ENCODE measurements at places on chromosomes 11 and 22.

GRCh38 chr22:30270832-30271231 is 4.2 kb upstream of the OSM start:
- peak; percentile 57 for DNase-seq
- no peaks in the 10 kb centered on the region for H3K27me3 ChIP-seq
- H3K4me3 ChIP-seq: no peak overlapping the region
- no peaks in the 10 kb centered on the region for H3K36me3 ChIP-seq

GRCh38 chr22:40908895-40909294 is 42.3 kb upstream of the RBX1 start:
- no peak for DNase-seq
- no peaks in the 10 kb centered on the region for H3K27me3 ChIP-seq
- no peak overlapping the region for H3K27ac ChIP-seq
- H3K36me3 ChIP-seq: no peaks in the 10 kb centered on the region
- H3K4me3 ChIP-seq: no peak overlapping the region
- H3K4me1 ChIP-seq: no peaks in the 10 kb centered on the region

GRCh38 chr11:23778971-23779370 is 717.9 kb upstream of the LUZP2 start:
- no peaks in the 10 kb centered on the region for H3K36me3 ChIP-seq
- DNase-seq: no peak
- no peaks in the 10 kb centered on the region for H3K4me1 ChIP-seq
- no peak overlapping the region for H3K27ac ChIP-seq
- no peak overlapping the region for H3K4me3 ChIP-seq

GRCh38 chr11:103453126-103453525 is 343.9 kb downstream of the DYNC2H1 start:
- H3K4me1 ChIP-seq: no peaks in the 10 kb centered on the region
- no peak overlapping the region for H3K27ac ChIP-seq
- H3K27me3 ChIP-seq: no peaks in the 10 kb centered on the region
- no peak for DNase-seq

DNA sequence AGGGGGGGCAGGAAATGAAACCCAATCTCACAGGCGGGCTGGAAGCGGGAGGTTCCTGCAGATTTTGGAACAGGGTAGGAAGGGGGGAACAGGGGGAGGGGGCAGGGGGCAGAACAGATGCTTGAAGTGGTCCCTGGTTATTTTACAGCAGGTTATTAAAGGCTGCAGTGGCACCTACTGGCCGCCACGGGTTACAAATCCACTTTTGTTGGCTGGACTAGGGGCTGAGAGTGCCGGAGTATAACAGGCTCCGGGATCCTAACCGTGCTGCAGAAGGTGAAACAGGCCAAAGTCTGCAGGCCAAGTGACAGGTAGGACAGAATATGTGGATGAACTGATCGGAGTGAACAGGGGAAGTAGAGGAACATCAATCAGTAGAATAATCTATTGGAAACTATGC is 2.5 kb downstream of the ROBO3 start:
- no peak overlapping the region for H3K4me3 ChIP-seq
- no peaks in the 10 kb centered on the region for H3K36me3 ChIP-seq
- H3K27ac ChIP-seq: no peak overlapping the region
- H3K27me3 ChIP-seq: peaks cover 100% of the 10 kb centered on the region

- H3K27ac ChIP-seq: no peak overlapping the region
- H3K4me3 ChIP-seq: no peak overlapping the region
- H3K27me3 ChIP-seq: no peaks in the 10 kb centered on the region
These were observed 638.5 kb downstream of the NELL1 start for GRCh38 chr11:21307874-21308273.

DNA sequence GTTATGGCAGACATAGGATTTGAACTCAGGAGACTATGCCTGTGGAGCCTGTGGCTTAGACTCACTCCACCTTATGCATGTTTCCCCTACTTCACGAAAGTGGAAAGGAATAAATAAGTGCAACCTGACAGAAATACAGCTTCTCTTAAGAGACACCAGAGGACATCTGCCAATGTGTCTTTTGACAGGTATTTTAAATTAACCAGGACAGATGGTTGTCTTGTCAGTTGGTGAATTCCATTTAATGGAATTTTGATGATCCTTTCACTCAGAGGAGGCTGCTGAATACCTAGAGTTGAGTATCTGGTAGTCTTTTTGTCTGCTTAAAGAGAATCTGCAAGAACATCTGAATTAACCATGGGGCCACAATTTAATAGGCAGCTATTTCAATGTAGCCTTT is 46.1 kb downstream of the NELL1 start:
- H3K36me3 ChIP-seq: no peaks in the 10 kb centered on the region
- no peaks in the 10 kb centered on the region for H3K4me1 ChIP-seq
- no peak overlapping the region for H3K4me3 ChIP-seq
- no peak for DNase-seq
- no peak overlapping the region for H3K27ac ChIP-seq

- no peaks in the 10 kb centered on the region for H3K36me3 ChIP-seq
- H3K4me1 ChIP-seq: no peaks in the 10 kb centered on the region
- no peak for DNase-seq
- H3K4me3 ChIP-seq: no peak overlapping the region
- H3K27me3 ChIP-seq: no peaks in the 10 kb centered on the region
These were observed 546.2 kb upstream of the B3GAT1 start for GRCh38 chr11:134958336-134958640.

DNA sequence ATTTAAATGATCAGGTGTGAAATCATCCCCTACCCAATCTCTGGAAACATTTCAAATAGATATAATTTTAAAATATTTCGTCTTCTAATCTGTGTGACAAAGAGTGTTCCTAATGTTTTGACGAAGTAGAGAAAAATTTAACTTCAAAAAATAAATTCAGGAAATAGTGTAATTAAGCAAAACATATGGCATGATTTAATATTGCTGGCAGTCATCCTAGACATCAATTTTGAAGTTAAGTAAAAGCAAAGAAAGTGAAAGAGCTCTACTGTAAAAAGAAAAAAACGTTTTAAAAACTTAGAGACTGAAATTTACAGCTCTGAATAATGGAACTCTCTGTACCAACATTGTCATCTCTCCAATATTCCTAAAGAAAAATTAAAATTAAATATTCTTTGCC is 1062.3 kb downstream of the LRRC4C start:
- H3K36me3 ChIP-seq: no peaks in the 10 kb centered on the region
- H3K4me3 ChIP-seq: no peak overlapping the region
- no peak for DNase-seq
- no peaks in the 10 kb centered on the region for H3K4me1 ChIP-seq

GRCh38 chr11:71236836-71237475 is 15.4 kb downstream of the SHANK2 start:
- H3K27me3 ChIP-seq: no peaks in the 10 kb centered on the region
- H3K4me1 ChIP-seq: no peaks in the 10 kb centered on the region
- H3K36me3 ChIP-seq: no peaks in the 10 kb centered on the region
- no peak overlapping the region for H3K4me3 ChIP-seq

GRCh38 chr11:119530509-119530908 is 107.5 kb upstream of the THY1 start:
- no peaks in the 10 kb centered on the region for H3K4me1 ChIP-seq
- H3K27ac ChIP-seq: no peak overlapping the region
- no peaks in the 10 kb centered on the region for H3K27me3 ChIP-seq
- H3K36me3 ChIP-seq: no peaks in the 10 kb centered on the region

DNA sequence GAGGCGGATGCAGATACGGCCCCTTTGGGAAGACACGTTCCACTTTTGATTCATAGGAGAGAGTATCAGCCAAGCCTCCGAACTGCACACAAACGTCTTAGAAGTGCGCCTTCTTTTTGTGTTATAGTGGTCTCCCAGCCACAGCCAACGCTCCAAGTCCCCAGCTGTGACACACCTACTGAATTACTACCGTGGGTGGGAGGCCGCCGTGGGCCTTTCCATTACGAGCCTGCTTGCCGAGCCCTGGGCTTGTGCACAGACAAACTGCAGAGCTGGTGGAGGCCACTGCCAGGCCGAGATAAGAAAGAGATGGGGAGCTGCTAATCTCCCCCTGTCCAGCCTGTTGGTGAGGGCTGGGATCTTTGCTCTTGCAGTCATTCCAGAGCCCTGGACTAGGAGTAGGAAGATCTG is 761 bp downstream of the HMBS start:
- H3K4me3 ChIP-seq: peak overlapping the region; percentile 63
- no peaks in the 10 kb centered on the region for H3K27me3 ChIP-seq
- H3K27ac ChIP-seq: peak overlapping the region; percentile 98
- peaks cover 4% of the 10 kb centered on the region for H3K36me3 ChIP-seq
- peak; percentile 35 for DNase-seq

DNA sequence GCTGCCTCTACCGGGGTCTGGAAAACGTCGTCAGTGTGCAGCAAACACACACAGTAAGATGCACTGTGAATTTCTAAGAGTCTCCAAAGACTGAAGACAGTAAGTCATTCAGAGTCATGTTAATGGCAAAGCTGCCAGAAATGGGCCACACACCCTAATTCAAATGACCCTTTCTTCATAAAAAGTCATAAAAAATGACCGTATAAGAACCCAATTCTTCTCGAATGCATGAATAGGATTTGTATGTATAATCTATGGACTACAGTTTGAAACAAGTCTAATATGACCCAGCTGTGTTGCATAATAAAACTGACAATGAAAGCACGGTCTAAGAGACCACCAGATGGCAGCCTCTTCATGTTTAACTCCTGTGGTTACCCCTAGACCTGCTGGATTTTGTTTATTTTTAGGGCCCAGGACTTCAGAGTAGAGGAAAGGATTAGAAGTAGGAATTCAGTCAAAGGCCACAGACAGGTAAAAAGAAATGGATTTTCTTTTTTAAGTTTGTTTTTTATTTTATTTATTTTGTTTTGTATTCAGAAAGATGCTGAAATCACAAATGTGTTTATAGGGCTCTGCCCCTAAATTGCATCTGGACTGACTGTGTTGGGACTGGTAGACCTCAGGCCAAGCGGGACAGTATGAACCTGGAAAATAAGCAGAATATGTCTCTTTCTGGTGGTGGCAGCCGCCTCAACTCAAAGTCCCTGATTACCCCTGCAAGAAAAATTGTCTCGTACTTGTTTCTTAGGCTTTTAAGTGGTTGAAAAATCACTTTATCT is 32.1 kb upstream of the SLC5A12 start:
- H3K36me3 ChIP-seq: no peaks in the 10 kb centered on the region
- H3K27me3 ChIP-seq: no peaks in the 10 kb centered on the region
- H3K4me3 ChIP-seq: no peak overlapping the region
- no peaks in the 10 kb centered on the region for H3K4me1 ChIP-seq
- no peak overlapping the region for H3K27ac ChIP-seq
- DNase-seq: peak; percentile 35

GRCh38 chr22:31230871-31231621 is 18.9 kb downstream of the LIMK2 start:
- H3K27me3 ChIP-seq: no peaks in the 10 kb centered on the region
- H3K4me1 ChIP-seq: peaks cover 31% of the 10 kb centered on the region
- H3K4me3 ChIP-seq: no peak overlapping the region

- no peak overlapping the region for H3K27ac ChIP-seq
- H3K36me3 ChIP-seq: no peaks in the 10 kb centered on the region
- no peak for DNase-seq
- H3K27me3 ChIP-seq: no peaks in the 10 kb centered on the region
- no peak overlapping the region for H3K4me3 ChIP-seq
- peaks cover 5% of the 10 kb centered on the region for H3K4me1 ChIP-seq
These were observed 104.8 kb downstream of the ARHGAP42 start for GRCh38 chr11:100791860-100792259.

- DNase-seq: no peak
- H3K4me1 ChIP-seq: peaks cover 6% of the 10 kb centered on the region
- no peak overlapping the region for H3K4me3 ChIP-seq
- no peaks in the 10 kb centered on the region for H3K27me3 ChIP-seq
- no peak overlapping the region for H3K27ac ChIP-seq
These were observed 39.3 kb downstream of the NF2 start for GRCh38 chr22:29642694-29643093.

GRCh38 chr11:24949406-24949805 is 452.6 kb downstream of the LUZP2 start:
- no peaks in the 10 kb centered on the region for H3K36me3 ChIP-seq
- H3K27ac ChIP-seq: no peak overlapping the region
- H3K27me3 ChIP-seq: no peaks in the 10 kb centered on the region
- DNase-seq: no peak
- H3K4me3 ChIP-seq: no peak overlapping the region
- H3K4me1 ChIP-seq: no peaks in the 10 kb centered on the region

- peaks cover 60% of the 10 kb centered on the region for H3K4me1 ChIP-seq
- H3K27me3 ChIP-seq: no peaks in the 10 kb centered on the region
- H3K36me3 ChIP-seq: no peaks in the 10 kb centered on the region
- peak overlapping the region; percentile 98 for H3K27ac ChIP-seq
These were observed 71.9 kb upstream of the PPARA start for GRCh38 chr22:46078241-46079092.

DNA sequence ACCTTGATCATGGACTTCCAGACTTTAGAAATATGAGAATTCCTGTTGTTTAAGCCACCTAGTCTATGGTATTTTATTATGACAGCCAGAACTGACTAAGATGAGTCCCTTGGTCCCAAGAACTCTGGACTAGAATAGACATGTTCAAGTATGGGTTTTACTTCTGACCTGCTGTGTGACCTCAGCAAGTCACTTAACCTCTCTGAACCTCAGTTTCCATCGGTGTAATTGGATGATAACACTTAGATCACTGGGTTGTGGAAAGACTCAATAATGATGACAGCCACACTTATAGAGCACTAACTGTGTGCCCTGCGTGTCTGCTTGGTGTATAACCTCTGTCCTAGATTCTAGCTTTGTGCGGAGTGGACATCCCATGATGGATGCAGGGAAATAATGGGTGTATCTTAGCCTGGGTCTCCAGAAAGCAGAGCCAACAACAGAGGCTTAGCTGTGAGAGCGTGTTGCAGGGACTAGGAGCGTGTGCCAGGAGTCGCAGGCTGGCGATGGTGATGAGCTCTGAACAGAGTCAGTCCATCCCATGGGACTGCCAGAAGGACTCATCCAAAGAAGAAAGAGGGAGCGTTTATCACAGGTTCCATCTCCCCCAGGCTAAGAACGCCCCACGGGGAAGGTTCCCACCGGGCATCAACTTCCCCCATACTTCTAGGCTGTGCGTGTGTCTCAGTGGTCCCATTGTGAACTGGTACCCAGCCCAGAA is 93.2 kb upstream of the TP53I11 start:
- no peak for DNase-seq
- H3K27ac ChIP-seq: no peak overlapping the region
- H3K36me3 ChIP-seq: no peaks in the 10 kb centered on the region
- H3K27me3 ChIP-seq: no peaks in the 10 kb centered on the region

DNA sequence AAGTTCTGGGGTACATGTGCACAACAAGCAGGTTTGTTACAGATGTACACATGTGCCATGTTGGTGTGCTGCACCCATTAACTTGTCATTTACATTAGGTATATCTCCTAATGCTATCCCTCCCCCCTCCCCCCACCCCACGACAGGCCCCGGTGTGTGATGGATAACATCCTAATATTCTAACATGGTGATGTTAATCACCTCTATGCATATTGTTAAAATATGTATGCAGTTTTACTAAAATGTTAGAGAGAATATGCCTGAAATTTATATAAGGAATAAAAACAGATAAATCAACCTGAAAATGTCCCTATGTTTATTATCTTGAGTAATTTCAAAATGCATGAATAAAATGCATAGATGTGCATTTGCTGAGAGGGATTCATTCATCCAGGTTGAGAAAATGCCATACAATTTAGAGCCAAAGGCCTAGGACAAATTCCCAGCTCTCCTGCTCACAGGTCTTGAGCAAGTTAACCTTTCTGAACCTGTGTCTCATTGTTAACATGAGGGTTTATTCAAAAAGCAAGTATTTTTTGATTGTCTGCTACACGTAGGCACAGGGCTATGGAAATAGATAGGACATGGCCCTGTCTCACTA is 38.7 kb downstream of the APIP start:
- H3K27me3 ChIP-seq: no peaks in the 10 kb centered on the region
- H3K27ac ChIP-seq: no peak overlapping the region
- no peak overlapping the region for H3K4me3 ChIP-seq
- H3K4me1 ChIP-seq: no peaks in the 10 kb centered on the region
- H3K36me3 ChIP-seq: no peaks in the 10 kb centered on the region

- H3K27me3 ChIP-seq: peaks cover 4% of the 10 kb centered on the region
- DNase-seq: peak; percentile 79
- H3K4me1 ChIP-seq: peaks cover 13% of the 10 kb centered on the region
These were observed 19.3 kb downstream of the SCARF2 start for GRCh38 chr22:20418211-20418788.

Data from transverse colon (tissue), 4 donors.